ENCODE measurements at places on chromosomes 7 and 10.

DNA sequence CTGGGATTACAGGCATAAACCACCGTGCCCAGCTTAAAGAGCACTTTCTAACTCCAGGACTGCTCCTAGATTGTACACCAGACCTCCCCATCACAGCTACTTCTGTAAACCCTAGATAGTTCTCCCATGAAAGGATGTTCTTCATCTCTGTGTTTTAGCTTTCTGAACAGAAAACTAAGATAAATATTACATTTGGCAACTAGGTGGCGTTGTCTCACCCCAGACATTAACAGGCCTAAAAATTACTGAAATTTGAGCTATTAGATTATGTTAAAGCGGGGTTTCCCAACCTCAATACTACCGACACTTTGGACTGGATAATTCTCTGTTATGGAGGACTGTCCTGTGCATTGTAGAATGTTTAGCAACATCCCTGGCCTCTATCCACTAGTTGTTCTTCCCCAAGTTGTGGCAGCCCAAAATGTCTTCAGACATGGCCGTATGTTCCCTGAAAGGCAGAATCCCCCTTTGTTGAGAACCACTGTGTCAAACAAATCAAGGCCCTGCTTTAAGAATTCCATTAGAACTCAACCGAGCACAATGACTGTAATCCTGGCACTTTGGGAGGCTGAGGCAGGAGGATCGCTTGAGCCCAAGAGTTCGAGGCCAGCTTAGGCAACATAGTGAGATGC lies 19.1 kb downstream of the ATOH7 start:
- peak; percentile 35 for DNase-seq

- DNase-seq = no peak
These were observed 31.1 kb upstream of the CHCHD3 start for GRCh38 chr7:133112976-133113375.

DNA sequence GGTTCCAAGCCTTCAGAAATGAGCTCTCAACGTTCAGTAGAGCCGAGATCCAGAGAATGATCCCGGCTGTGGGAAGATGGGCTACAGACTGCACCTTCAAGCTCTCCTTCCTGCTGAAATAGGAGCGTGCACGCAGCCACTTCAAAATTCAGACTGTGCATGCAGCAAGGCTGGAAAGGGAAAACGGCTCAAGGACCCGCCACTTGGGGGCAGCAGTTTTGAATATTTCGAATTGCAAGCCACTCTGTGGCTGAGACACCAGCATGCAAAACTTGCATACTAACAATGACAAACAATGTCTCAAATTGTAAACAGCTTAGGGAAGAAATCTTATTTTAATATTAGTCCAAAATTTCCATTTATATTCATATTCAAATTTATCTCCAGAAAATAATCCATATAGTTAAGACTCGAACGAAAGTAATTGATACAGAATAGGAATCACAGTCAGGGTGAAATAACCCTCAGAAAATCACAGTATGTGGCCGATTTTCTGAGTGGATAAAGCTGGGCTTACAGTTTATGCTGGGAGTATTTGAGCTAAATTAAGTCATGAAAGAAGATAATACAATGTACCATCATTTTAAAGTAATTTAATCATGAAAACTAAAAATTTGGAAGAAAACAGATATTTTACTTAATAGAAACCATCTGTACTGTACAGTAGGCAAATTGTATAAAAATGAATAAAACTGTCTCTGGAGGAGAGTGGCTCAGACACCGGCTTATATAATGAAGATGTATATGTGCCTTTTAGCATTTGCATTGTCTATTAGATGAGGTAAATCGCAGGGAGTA lies 137.9 kb upstream of the MKI67 start:
- DNase-seq = peak; percentile 50

DNA sequence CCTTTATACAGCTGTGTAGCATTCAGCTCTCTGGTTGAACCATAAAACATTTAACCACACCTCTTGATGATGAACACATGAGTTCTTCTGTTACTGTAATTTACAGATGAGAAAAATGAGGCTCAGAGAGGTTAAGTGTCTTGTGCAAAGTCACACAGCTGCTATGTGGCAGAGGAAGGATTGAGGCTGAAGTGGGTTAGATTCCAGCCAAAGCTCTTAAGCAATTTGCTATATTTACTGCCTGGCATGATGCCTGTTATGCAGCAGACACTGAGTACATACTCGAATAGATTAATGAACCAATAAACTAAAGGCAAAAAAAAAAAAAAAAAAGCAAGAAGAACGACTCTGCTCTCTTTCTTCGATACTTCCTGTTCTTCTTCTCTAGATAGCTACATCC lies 35.7 kb downstream of the GFRA1 start:
- DNase-seq = no peak

GRCh38 chr7:66905278-66905677 lies 15.7 kb upstream of the TMEM248 start:
- DNase-seq = no peak

- DNase-seq = peak; percentile 79
These were observed 81.9 kb downstream of the RAMP3 start for GRCh38 chr7:45239486-45239885.

- peak; percentile 70 for DNase-seq
These were observed 28.0 kb downstream of the ABLIM1 start for GRCh38 chr10:114629824-114630730.

GRCh38 chr7:138460176-138460648 lies at the start of gene TRIM24:
TRIM24 (plus strand) TSS chr7:138460259; CDS start chr7:138460549, 290 bp downstream.
- no peak for DNase-seq

DNA sequence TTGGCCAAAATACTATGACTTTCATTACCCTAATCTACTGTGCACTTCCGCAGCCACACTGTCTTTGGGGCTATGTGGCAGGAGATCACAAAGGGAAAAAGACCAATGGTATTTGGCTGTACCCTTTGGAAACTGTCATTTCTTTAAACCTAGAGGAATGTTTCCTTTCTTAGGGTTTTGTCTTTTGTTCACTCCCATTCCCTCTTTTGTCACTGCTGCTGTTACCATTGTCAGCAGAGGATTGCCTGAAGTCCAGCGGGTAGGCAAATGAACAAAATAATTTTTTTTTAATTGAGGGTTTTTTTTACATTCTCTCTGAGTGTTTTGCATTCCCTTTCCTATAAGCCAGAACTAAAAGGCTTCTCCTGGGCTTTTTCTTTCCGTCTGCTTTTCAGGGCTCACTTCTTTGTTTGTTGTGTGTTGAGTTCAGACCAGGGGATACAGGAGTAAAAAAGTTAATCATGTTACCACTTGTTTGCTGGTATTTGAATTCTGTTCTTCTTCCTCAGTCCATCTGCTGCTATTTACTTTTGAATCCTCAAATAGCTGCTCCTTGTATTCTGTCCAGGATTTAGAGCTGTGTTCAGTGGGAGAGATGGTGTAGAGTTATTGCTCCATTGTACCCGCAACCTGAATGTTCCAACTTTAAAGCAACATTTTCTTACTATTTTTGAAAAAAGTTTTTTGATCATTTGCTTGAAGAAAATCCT lies 374.6 kb downstream of the SUGCT start:
- peak; percentile 5 for DNase-seq

- DNase-seq = peak; percentile 47
These were observed at the start of gene AIFM2 for GRCh38 chr10:70132098-70133029. AIFM2 (minus strand) TSS chr10:70132825; CDS start chr10:70124084, 8,741 bp downstream.

GRCh38 chr10:53108317-53108934 lies 335.8 kb upstream of the MBL2 start:
- DNase-seq = peak; percentile 42

- no peak for DNase-seq
These were observed 80.1 kb downstream of the MCU start for GRCh38 chr10:72772031-72772430.

DNA sequence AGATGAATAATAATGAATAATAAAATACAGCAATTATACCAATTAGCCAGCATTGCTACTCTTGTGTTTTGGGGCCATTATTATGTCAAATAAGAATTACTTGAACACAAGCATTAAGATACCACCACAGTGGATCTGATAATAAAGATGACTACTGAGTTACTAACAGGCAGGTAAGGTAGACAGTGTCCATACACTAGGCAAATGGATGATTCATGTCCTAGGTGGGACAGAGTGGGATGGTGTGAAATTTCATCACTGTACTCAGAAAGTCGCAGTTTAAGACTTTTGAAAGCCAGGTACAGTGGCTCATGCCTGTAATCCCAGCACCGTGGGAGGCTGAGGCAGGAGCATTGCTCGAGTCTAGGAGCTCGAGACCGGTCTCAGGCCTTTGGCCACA lies 8.7 kb upstream of the UNC5B start:
- DNase-seq = peak; percentile 71

Measured in bronchial epithelial cell (primary cell).